ENCODE measurements at places on chromosomes 6 and 20.

GRCh38 chr20:8066662-8067061, 47.1 kb upstream of the TMX4 start:
- no peak for DNase-seq

- no peak for DNase-seq
Observed at GRCh38 chr6:34082864-34083626, 62.8 kb downstream of the GRM4 start.

- no peak for DNase-seq
Observed at GRCh38 chr6:46781478-46782378, 11.5 kb upstream of the MEP1A start.

GRCh38 chr6:108625581-108625980, 64.9 kb downstream of the FOXO3 start:
- no peak for DNase-seq

DNA sequence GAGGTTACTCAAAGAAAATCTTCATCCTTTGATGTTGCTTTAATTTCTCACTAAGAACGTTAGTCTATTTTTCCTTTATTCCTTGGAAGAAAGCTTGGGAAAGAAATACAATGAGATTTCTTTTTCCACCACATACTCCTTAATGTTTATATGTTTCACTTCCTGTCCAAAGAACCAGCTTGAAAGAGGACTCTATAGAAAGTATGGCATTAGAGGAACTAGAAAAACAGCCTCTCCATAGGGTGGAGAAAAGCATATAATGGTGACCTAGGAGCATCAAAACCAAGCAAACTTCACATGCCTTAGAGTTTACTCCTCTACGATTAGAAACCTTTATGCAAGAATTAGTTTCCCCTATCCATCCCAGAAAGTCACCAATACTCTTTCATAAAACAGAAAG, 131.1 kb downstream of the OPRM1 start:
- no peak for DNase-seq

DNA sequence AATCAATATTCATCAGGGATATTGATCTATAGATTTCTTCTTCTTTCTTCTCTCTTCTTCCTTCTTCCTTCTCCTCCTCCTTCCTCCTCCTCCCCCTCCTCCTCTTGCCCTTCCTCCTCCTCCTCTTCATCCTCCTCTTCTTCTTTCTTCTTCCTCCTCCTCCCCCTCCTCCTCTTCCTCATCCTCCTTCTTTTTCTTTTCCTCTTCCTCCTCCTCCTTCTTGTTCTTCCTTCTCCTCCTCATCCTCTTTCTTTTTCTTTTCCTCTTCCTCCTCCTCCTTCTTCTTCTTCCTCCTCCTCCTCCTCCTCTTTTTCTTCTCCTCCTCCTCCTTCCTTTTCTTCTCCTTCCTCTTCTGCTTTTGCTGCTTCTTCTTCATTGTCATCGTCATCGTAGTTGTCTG, 52.4 kb upstream of the SERINC1 start:
- no peak for DNase-seq

DNA sequence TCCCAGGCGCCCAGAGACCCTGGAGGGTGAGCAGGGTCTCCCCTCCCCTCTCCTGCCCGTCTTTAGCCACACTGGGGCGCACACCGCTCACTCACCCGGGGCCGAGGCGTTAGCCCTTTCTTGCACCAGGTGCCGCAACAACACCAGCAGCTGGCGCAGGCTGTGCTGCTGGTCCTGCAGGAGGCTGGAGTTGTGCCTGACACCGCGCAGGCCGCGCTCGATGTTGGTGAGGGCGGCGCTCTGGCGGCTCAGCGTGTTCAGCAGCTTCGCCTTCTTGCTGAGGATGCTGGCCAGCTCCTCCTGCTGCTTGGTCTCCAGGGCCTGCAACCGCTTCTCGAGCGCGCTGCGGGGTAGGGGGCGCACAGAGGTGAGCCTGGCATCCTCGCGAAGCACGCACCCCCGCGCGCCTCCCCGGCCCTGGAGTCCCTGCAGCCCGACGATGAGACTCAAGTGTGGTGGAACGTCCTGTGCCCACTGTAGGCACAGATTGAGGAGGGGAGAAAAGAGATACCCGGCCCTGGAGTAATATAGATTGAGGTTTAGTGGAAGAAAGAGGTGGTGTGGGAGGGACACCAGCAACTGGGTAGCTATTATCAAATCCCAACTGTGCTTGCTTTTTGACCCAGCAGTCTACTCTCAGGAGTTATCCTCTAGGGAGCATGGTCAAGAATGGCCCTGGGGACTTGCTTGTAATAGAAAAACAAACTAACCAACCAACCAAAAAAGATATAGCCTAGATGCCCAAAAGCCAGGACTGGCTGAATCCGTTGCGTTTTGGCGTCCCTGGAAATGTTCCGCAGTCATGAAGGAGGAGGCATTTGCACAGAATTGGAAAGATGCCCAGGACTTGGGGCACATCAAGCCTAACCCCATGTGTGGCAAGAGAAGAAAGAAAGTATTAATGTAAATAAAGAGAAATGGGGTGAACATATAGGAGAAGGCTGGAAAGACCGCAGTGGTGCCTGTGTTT, 30.9 kb downstream of the ANGPT4 start:
- no peak for DNase-seq

- no peak for DNase-seq
Observed at GRCh38 chr6:148837941-148838340, 91.1 kb downstream of the UST start.
